RKO (cell line): ENCODE measurements at places on chromosomes 6 and 20.
A peak's percentile ranks its signal among the peaks of the same experiment; 100 is the strongest.

DNA sequence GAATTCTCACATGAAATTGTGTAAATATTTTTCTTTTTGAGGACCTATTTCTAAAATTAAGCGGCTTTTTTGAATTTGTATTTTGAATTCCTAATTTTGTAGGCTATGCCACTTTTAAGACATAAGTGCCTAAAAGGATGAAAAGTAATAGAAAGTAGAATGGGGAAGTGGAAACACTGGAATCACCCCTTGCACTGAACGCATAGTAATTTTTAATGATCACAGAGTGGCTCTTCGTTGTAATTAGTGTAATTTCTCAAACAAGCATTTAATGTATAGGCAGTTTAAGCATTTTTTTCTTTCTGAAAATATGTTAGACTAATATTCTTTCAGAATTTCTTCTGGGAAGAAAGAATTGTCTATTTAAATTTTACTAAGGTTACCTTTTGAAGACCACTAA is 73.2 kb downstream of the ARID1B start:
- DNase-seq = no peak

- DNase-seq = no peak
Measured at GRCh38 chr6:163651915-163652668, 237.6 kb downstream of the QKI start.

DNA sequence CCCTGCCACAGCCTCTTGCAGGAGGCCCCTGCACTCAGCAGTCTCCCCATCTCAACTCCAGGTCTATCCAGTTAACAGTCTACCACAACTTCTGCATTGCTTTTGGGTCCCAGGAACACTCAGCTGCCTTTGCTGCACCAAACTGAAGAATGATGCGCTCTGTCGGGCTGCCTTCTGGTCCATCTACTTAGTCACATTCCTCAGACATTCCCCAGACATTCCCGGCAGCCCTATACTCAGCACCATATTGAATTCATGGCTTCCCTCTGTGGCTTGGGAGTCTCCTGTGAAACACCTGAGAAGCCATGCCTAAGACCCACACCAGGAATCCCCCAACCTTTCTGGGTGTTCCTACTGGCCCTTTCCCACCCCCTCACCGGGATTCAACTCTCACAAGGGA is 99.6 kb upstream of the COL21A1 start:
- DNase-seq = no peak

- no peak for DNase-seq
Measured at GRCh38 chr6:89270951-89271721, 44.0 kb downstream of the GABRR2 start.

GRCh38 chr20:1810572-1810925 is 84.7 kb upstream of the SIRPA start:
- DNase-seq = no peak

- DNase-seq = no peak
Measured at GRCh38 chr20:14536738-14537137, 199.3 kb upstream of the FLRT3 start.

DNA sequence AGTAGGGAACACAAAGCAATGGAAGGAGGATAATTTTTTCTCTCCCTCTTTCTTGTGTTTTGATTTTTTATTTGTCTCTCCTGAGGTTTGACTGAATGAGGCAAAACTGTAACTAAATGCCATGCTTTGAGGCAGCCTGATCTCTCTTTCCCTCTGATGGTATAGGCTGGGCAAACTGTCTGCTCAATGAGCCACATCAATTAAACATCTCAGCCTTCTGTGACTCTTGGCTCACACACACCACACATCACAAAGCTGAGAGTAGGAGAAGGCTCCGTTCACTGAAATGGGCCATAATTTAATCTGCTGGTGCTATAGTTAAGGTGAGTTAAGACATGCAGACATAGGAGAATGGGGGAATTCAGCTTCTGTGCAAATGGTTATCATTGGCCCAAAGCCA is 28.1 kb upstream of the SCGN start:
- DNase-seq = no peak

GRCh38 chr6:129508477-129509145 is 201.4 kb downstream of the ARHGAP18 start:
- no peak for DNase-seq

GRCh38 chr6:69202768-69203167 is 567.7 kb downstream of the ADGRB3 start:
- DNase-seq = no peak

DNA sequence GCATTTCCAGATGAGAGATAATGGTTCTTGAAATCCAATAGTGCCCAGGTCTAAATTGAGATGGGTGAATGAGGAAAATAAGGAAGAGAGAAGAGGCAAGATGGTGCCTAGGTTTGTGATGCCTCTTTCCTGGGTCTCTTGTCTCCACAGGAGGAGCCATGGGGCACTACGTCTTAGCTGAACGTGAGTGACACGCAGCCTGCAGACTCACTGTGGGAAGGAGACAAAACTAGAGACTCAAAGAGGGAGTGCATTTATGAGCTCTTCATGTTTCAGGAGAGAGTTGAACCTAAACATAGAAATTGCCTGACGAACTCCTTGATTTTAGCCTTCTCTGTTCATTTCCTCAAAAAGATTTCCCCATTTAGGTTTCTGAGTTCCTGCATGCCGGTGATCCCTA is 6.8 kb downstream of the HFE start:
- no peak for DNase-seq

DNA sequence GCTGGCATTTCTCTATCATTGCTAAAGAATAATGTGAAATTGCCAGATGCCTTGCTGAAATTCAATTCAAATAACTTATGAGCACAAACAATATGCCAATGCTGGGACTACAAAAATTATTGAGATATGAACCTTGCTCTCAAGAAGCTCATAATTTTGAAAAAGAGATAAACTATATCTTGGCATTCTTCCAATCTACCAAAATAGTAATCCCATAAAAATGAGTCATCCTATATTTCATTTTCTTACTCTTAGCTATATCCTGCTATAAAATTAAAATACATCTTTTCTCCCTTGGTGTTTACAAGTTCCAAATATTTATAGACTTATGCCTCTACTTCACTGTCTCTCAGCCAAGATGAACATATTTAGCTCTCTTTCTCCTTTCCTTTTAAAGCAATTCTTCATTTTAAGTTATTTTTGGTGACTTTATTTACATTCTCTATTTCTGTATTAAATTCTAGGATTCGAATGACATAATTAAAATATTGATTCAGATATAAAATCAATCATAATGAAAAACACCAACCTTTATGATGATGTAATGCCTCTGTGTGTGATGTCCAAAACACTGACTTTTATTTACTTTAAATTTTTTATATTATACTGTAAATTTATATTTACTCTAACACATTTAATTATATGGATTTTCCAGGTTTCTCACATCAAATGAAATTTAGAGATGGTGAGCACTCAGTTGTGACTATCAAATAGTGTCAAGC is 152.6 kb downstream of the CDK19 start:
- DNase-seq = no peak

GRCh38 chr6:69349771-69350170 is 447.0 kb downstream of the LMBRD1 start:
- no peak for DNase-seq

- DNase-seq = peak; percentile 15
Measured at GRCh38 chr6:43355862-43356590, 13.4 kb downstream of the ZNF318 start.

GRCh38 chr6:27617046-27617687 is 144.3 kb upstream of the ZNF184 start:
- peak; percentile 68 for DNase-seq

DNA sequence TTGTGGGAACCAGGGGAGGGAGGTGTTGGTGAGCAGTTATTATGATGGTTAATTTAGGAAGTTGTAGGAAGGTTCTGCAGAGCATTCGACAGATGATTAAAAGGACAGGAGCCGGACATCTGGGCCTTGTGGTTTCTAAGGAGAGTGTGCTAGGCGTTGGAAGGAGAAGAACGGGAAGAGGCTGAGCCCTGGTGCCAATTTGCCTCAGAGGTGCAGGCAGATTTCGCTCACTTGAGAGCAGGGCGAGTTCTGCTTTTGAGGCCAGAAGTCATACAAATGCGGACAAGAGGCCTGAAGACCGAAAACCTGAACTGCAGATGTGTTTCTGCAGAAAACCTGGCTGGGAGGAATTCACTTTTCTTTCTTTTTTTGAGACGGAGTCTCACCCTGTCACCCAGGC is 30.5 kb upstream of the RPS6KA2 start:
- no peak for DNase-seq

GRCh38 chr6:33918175-33918695 is 114.4 kb upstream of the MLN start:
- DNase-seq = no peak

GRCh38 chr6:151108548-151108947 is 131.2 kb upstream of the AKAP12 start:
- no peak for DNase-seq

- DNase-seq = no peak
Measured at GRCh38 chr6:2596222-2596621, 154.5 kb downstream of the MYLK4 start.

GRCh38 chr6:77456531-77457248 is 6.6 kb downstream of the HTR1B start:
- DNase-seq = peak; percentile 90

DNA sequence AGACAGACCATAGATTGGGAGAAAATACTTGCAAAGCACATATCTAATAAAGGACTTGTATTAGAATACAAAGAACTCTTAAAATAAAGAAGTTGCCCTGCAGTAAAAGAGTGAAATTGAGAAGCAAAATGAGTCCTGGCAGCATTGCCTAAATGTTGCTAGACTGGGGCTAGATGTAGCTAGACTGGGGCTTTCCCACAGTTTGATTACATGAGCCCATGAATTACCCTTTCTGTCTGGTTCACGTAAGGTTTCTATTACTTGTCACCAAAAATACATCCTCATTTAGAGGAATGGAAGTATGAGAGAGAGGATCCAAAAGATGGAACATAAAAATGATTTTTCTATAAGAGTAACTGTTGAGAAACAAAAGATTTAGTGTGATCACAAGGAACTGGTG is 57.6 kb upstream of the CCDC28A start:
- no peak for DNase-seq

DNA sequence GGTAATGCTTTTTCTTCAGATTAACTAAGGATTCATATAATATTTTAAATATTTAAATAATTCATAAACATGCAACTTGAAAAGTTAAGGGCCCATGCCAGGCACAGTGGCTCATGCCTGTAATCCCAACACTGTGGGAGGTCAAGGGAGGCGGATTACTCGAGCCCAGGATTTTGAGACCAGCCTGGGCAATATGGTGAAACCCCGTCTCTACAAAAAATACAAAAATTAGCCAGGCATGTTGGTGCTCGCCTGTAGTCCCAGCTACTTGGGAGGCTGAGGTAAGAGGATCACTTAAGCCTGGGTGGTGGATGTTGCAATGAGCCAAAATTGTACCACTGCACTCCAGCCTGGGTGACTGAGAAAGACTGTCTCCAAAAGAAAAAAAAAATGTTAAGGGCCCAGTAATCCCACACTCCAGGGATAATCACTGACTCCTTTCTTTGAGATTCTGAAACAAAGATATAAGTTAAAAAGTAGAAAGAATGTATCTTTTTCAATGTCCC is 7.9 kb upstream of the RIN2 start:
- no peak for DNase-seq

- no peak for DNase-seq
Measured at GRCh38 chr6:90397047-90397446, 100.4 kb upstream of the BACH2 start.

DNA sequence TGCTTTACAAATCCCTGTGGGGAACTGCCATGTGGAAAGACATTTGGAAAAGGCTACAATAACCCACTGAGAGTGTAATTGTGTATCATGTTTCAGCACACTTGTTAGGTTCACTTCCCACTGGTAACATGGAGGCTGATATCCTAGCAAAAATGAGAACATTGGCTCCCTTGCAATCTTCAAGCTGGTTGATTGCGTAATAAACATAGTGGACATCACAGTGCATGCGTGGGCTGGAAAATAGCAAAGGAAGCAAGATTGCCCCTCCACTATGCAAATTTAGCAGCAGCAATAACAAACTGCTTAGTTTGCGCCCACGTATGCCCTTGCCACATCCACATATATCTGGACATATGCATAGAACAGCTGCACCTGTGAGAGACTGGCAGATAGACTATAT is 410.2 kb downstream of the MEI4 start:
- no peak for DNase-seq

GRCh38 chr6:81820980-81821379 is 68.5 kb upstream of the TENT5A start:
- no peak for DNase-seq

- DNase-seq = no peak
Measured at GRCh38 chr20:2767768-2768631, 32.4 kb downstream of the CPXM1 start.
